ENCODE measurements at places on chromosomes 6 and 20.

DNA sequence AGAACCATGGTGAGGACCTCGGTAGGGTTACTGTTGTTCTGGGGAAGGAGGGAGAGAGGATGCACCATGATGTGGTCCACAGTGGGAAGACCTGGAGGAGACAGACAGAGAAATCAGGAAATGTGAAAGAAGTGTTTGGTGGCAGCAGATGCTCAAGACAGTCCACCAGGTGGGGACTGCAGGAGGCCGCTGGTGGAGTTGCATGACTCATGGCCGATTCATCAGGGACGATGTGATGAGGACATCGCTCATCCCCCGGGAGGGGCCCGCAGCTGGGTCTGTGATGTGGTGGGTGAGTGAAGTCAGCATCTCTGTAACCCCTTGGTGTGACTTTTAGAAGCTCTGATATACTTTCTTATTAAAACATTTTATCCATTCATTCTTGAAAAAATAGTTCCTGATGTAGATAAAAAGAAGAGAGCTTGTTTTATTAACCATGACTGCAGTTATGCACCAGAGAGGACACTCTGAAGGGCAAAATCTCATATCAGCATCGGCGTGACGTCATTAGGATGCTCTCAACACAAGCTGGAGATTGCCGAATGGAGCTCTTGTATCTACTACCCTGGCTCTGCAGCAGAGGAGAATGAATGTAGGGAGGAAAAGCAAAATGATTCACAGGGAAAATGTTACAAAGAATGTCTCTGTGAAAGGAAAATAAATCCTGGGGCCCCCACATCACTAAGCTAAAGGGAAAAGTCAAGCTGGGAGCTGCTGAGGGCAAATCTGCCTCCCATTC lies 71.2 kb downstream of the RAMACL start:
- peak; percentile 80 for DNase-seq

DNA sequence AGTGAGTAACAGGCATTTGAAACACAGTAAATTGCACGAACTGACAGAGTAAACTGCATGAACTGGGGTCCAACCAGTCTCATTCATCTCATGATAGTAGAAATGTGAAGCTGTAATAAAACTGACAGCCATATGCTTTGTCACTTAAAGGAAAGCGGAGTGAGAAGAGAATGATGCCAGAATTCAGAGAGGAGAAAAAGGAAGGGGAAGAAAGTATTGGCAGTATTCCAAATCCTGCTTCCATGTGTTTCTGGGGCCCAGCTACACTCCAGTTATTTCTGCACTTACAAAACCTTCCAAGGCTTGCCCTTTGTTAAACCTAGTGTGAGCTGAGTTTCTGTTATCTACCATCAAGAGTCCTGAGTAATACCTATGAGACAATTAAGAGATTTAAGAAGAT lies 17.2 kb downstream of the SNX14 start:
- DNase-seq, result no peak

DNA sequence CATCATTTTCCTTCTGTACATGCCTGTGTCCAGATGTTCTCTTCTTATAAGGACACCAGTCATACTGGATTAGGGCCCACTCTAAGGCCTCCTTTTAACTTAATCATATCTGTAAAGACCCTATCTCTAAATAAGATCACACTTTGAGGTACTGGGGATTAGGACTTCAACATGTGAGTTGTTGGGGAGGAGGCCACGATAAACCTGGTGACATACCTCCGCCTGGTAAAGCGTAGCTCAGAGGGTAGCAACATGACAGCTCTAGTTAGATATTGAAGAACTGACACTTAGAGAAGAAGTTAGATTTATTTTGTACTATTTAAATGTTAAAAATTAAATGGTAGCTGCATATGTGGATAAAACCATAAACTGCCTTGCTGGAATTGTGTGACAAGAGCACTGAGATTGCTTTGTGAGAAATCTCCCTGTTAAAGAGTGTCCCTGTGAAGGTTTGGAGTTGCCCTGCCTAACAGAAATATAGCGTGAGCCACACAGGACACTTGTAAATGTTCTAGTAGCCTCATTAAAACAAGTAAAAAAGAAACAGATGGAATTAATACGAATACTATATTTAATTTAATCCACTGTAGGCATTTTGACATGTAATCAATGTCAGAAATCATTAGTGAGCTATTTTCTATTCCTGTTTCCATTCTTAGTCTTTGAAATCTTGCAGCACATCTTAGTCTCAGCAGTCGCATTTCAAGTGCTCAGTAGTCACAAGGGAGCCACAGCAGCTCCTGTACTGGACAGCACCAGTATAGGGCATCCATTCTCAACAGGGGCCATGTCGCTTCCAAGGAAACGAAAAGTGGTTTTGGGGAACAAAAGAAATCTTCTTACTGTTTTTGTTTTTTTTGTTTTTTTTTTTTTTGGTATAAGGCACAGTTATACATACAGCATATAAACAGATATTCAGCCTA lies 13.4 kb downstream of the PLCB1 start:
- no peak for DNase-seq

- peak; percentile 36 for DNase-seq
Observed at GRCh38 chr20:15515691-15516090, 1057.6 kb downstream of the KIF16B start.

DNA sequence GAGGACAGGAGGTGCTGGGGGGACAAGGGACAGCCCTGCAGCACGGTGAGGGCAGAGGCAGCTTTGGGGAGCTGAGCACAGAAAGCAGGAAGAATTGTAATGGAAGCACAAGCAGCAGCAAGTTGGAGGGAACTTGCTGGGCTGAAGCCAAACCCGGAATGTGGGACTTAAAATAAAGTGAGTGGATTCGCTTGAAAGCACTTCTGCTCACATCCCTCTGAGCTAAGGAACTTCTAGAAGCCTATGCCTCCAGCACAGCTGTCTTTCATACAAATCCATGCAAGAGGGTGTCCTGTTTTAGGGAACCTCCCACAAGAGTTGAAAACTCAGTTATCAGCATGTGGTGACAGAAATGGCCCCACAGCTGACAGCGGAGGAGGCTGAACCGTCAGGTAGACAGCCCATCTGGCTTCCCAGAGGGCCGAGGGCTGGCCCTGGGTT lies 71.4 kb upstream of the MLN start:
- DNase-seq, result no peak

- DNase-seq, result no peak
Observed at GRCh38 chr20:63501818-63502670, 3.2 kb upstream of the EEF1A2 start.

DNA sequence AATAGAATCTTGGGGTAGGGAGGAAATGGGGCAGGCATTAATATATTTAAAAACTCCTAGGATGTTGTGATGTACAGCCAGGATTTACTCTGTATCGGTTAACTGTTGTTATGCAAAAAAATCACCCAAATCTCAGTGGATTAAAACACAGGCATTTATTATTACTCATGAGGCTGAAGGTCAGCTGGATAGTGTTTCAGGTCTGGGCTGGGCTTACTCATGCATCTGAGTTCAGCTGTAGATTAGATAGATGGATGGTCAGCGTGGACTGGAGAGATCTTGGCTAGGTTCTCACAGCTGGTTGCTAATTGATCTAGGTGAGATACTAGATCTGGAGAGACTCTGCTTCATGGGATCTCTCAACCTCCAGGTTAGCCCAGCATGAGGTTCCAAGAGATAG lies 131.4 kb downstream of the BTBD3 start:
- DNase-seq, result peak; percentile 48
